ENCODE measurements at places on chromosomes 2 and 18. TPM values are rescaled to one million over a fixed set of nuclear protein-coding genes. Genes with fewer than 3 reads are reported as not detected.
A peak's percentile ranks its signal among the peaks of the same experiment; 100 is the strongest.

DNA sequence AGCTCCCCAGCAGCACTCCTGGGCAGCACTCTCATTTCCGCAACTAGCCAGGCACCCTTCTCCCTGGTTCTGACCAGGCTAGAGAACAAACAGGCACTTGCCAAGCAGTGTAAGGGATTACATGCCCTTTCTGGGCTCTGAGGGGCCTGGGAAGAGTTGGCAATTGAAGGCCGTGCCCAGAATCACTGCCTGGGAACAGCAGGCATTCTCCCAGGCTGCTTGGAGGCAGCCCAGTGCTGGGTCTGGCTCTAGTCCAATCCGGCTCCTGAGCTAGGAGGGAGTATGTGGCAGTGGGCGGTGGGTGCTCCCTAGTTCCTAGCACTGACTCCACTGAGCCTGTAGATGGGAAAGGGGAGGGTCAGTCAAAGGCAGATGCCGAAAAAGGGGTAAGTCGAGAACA, 34.1 kb upstream of the SP3 start:
- H3K4me1 ChIP-seq: peaks cover 48% of the 10 kb centered on the region
- H3K4me3 ChIP-seq: no peak overlapping the region
- no peaks in the 10 kb centered on the region for H3K36me3 ChIP-seq
- DNase-seq: no peak
- H3K27ac ChIP-seq: no peak overlapping the region

- H3K36me3 ChIP-seq: peaks cover 18% of the 10 kb centered on the region
- no peak overlapping the region for H3K4me3 ChIP-seq
- no peak overlapping the region for H3K27ac ChIP-seq
- H3K4me1 ChIP-seq: peaks cover 17% of the 10 kb centered on the region
- no peaks in the 10 kb centered on the region for H3K27me3 ChIP-seq
These were observed 47.7 kb upstream of the RNU4ATAC start for GRCh38 chr2:121483021-121483420.

- no peak overlapping the region for H3K27ac ChIP-seq
- no peak for DNase-seq
- H3K4me3 ChIP-seq: no peak overlapping the region
- H3K4me1 ChIP-seq: peaks cover 24% of the 10 kb centered on the region
- H3K27me3 ChIP-seq: no peaks in the 10 kb centered on the region
These were observed 14.0 kb downstream of the STAM2 start for GRCh38 chr2:152161598-152161997.

- H3K36me3 ChIP-seq: no peaks in the 10 kb centered on the region
- no peaks in the 10 kb centered on the region for H3K4me1 ChIP-seq
- no peaks in the 10 kb centered on the region for H3K27me3 ChIP-seq
- H3K27ac ChIP-seq: no peak overlapping the region
- H3K4me3 ChIP-seq: no peak overlapping the region
- no peak for DNase-seq
These were observed 133.5 kb downstream of the ASB1 start for GRCh38 chr2:238560234-238560633.

- H3K27me3 ChIP-seq: no peaks in the 10 kb centered on the region
- no peak overlapping the region for H3K4me3 ChIP-seq
- DNase-seq: no peak
These were observed 5.5 kb downstream of the NPC1 start for GRCh38 chr18:23580677-23581367.

DNA sequence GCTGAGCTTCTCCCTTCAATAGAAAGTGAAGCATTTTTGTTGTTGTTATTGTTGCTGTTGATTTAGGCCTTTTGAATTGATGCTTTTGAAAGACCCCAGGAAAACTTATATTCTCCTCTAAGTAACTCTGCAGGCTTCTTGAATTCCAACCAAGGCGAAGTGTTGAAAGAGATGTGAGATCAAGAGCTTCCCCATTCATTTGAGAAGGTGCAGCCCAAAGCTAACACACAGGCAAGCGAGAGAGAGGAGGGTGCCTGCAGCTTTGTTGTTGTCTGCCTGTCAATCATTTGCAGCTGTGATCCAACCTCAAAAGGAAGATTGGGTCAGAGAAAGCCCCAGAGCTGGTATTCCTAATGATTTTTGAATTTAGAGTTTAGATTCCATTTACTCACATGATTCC, 963.6 kb upstream of the CNTNAP5 start:
- H3K36me3 ChIP-seq: no peaks in the 10 kb centered on the region
- no peak overlapping the region for H3K4me3 ChIP-seq
- H3K27me3 ChIP-seq: no peaks in the 10 kb centered on the region

- no peak for DNase-seq
- H3K27me3 ChIP-seq: no peaks in the 10 kb centered on the region
- H3K4me3 ChIP-seq: no peak overlapping the region
- peaks cover 7% of the 10 kb centered on the region for H3K4me1 ChIP-seq
These were observed 15.7 kb downstream of the CCBE1 start for GRCh38 chr18:59681521-59682004.

GRCh38 chr2:18482666-18483065, 77.8 kb downstream of the RDH14 start:
- DNase-seq: no peak
- no peak overlapping the region for H3K27ac ChIP-seq
- no peaks in the 10 kb centered on the region for H3K36me3 ChIP-seq
- no peak overlapping the region for H3K4me3 ChIP-seq
- no peaks in the 10 kb centered on the region for H3K4me1 ChIP-seq
- no peaks in the 10 kb centered on the region for H3K27me3 ChIP-seq

- no peaks in the 10 kb centered on the region for H3K36me3 ChIP-seq
- H3K4me1 ChIP-seq: no peaks in the 10 kb centered on the region
- no peaks in the 10 kb centered on the region for H3K27me3 ChIP-seq
- no peak overlapping the region for H3K4me3 ChIP-seq
- no peak for DNase-seq
These were observed 123.4 kb downstream of the LAMA1 start for GRCh38 chr18:6994056-6994770.

The EDAR gene
- total RNA-seq: not detected

DNA sequence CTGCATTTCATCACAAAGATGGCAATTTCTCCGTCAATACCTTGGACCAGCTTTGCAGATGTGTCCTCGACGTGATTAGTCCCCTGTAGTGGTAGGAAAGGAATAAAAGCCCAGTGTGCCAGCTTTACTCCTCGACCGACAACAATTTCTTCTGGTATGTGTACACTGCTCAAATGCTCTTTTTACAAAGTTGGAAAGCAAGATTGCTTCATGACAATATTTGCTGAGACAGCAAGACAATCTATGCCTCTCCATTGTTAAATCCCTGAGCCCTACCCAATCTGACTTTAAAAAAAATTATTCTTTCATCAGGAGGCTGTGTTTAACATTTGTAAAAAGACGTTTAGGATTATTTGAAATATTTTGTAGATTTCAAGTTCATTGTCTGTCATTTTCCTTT, 27.6 kb upstream of the ZEB2 start:
- H3K4me3 ChIP-seq: no peak overlapping the region
- no peaks in the 10 kb centered on the region for H3K4me1 ChIP-seq
- DNase-seq: no peak
- no peaks in the 10 kb centered on the region for H3K36me3 ChIP-seq

DNA sequence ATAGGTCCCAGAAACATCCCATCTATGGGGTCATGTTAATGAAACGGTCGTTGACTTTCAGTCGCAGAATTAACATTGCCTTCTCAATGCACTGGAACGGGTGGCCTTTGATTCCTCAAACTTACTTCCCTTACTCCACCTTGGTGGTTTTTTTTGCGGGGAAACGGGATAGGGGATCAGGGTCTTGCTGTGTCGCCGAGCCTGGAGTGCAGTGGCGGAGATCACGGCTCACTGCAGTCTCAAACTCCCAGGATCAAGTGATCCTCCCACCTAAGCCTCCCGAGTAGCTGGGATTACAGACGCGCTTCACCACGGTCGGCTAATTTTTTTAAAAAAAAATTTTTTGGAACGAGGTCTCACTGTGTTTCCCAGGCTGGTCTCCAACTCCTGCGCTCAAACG, 754 bp downstream of the ATG16L1 start:
- peak overlapping the region; percentile 93 for H3K27ac ChIP-seq
- H3K4me3 ChIP-seq: peak overlapping the region; percentile 86
- peaks cover 18% of the 10 kb centered on the region for H3K4me1 ChIP-seq
- no peak for DNase-seq

The KLF11 gene
- total RNA-seq: 21.6 TPM

GRCh38 chr2:71469403-71470398, 16.3 kb downstream of the DYSF start:
- no peak overlapping the region for H3K27ac ChIP-seq
- no peak overlapping the region for H3K4me3 ChIP-seq
- no peaks in the 10 kb centered on the region for H3K36me3 ChIP-seq

- no peaks in the 10 kb centered on the region for H3K27me3 ChIP-seq
- DNase-seq: no peak
- no peak overlapping the region for H3K4me3 ChIP-seq
- H3K27ac ChIP-seq: peak overlapping the region; percentile 78
- H3K4me1 ChIP-seq: peaks cover 6% of the 10 kb centered on the region
These were observed 571.1 kb downstream of the TNS1 start for GRCh38 chr2:217431577-217432269.

The ICA1L gene
- total RNA-seq: 16.5 TPM

GRCh38 chr2:37405781-37406180, 61.4 kb downstream of the QPCT start:
- no peak overlapping the region for H3K27ac ChIP-seq
- no peaks in the 10 kb centered on the region for H3K36me3 ChIP-seq
- DNase-seq: peak; percentile 41
- H3K4me3 ChIP-seq: no peak overlapping the region

The EMILIN1 gene
- total RNA-seq: 89.2 TPM

- H3K4me3 ChIP-seq: no peak overlapping the region
- H3K4me1 ChIP-seq: peaks cover 15% of the 10 kb centered on the region
- H3K27me3 ChIP-seq: no peaks in the 10 kb centered on the region
- DNase-seq: no peak
These were observed 38.8 kb downstream of the MFSD6 start for GRCh38 chr2:190446750-190447516.

DNA sequence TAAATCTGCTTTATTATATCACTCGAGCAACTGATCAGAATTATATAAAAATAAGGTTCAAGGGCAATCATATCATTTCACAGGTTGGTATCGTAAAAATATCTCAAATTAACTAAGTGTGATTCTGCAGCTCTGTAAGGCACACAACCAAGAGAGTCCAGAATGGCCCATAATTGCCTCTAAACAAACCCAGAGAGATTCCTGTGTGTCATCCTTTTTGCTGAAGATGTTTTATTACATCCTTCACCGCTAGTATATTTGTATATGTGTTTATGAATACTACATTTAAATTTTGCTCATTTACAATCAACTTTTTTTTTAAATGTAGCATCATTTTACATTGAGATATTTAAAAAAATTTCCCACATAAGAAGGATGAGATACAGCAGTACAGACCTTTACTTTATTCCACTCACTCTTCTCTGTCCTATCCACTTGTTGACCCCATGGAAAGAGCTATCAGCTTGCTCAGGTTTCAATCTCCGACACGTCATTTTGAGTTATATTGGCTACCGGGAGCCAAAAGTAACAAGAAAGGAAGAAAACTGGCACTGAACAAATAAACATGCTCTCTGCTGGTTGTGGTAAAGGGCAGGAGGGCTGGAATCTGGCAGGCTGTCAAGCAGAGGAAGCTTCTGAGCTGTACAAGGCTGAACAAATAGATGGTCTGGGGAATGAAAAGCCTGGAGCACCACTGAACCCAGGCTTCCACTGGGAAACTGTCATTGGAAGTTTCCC, 23.1 kb downstream of the PLA2R1 start:
- H3K4me1 ChIP-seq: no peaks in the 10 kb centered on the region
- peak; percentile 62 for DNase-seq
- H3K36me3 ChIP-seq: no peaks in the 10 kb centered on the region
- H3K4me3 ChIP-seq: no peak overlapping the region
- no peaks in the 10 kb centered on the region for H3K27me3 ChIP-seq

The WIPF1 gene
- 35.9 TPM for total RNA-seq

The HNRNPA3 gene
- 178 TPM for total RNA-seq

- peaks cover 42% of the 10 kb centered on the region for H3K36me3 ChIP-seq
- H3K4me3 ChIP-seq: no peak overlapping the region
- no peak overlapping the region for H3K27ac ChIP-seq
- no peaks in the 10 kb centered on the region for H3K27me3 ChIP-seq
- DNase-seq: no peak
These were observed 67.8 kb downstream of the EIF5B start for GRCh38 chr2:99404797-99405669.

GRCh38 chr2:70659551-70659950, 105.9 kb upstream of the TGFA start:
- no peaks in the 10 kb centered on the region for H3K36me3 ChIP-seq
- no peak overlapping the region for H3K27ac ChIP-seq
- H3K4me3 ChIP-seq: no peak overlapping the region
- H3K27me3 ChIP-seq: peaks cover 7% of the 10 kb centered on the region
- no peaks in the 10 kb centered on the region for H3K4me1 ChIP-seq
- DNase-seq: no peak

The GRHL1 gene
- 4.5 TPM for total RNA-seq

The ABCB11 gene
- not detected for total RNA-seq

The ANKRD62 gene
- not detected for total RNA-seq

The MERTK gene
- 6.1 TPM for total RNA-seq

DNA sequence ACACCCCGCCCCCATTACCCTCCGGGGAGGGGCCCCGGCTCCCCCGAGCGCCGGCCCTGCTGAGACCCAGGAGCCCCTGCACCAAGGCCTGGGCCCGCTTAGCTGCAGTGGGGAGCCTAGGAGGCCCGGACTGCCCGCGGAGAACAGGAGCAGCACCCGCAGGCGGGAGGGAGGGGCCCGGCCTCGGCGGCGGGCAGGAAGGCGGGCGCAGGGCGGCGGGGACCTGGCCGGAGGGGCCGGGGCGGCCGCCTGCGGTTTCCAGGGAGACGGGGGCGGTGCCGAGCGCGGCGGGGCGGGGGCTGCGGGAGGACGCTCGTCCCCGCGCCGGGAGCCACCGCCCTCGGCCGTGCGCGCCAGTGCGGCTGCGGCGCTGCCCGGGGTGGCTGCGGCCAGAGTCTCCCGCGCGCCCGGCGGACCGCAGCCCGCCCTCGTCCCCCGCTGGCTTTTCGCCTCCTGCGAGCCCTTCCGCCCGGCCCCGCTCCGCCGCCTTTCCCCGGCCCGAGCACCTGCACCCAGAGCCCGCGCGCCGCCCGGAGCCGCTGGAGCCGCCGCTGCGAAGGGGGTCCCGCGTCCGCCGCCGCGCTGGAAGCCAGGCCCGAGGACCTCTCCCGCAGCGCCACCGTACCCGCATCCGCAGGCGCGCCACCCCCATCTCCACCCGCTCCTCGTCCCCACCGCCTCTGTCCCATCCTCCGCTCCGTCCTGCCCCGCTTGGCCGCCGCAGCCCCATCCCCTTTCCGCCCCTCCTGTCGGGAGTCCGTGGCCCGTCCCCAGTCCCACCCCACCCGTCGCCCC, 17.2 kb downstream of the GPC1 start:
- peak; percentile 81 for DNase-seq
- H3K27ac ChIP-seq: no peak overlapping the region
- H3K4me3 ChIP-seq: peak overlapping the region; percentile 64
- H3K4me1 ChIP-seq: peaks cover 61% of the 10 kb centered on the region

The SCN9A gene
- 24.3 TPM for total RNA-seq

GRCh38 chr18:3456686-3457069, 6.7 kb downstream of the TGIF1 start:
- H3K27ac ChIP-seq: peak overlapping the region; percentile 99
- H3K4me3 ChIP-seq: no peak overlapping the region
- peaks cover 75% of the 10 kb centered on the region for H3K4me1 ChIP-seq
- no peak for DNase-seq
- H3K27me3 ChIP-seq: no peaks in the 10 kb centered on the region
- H3K36me3 ChIP-seq: peaks cover 38% of the 10 kb centered on the region
